RPMI7951 (cell line): ENCODE measurements at places on chromosomes 2 and 18. TPM values are rescaled to one million over a fixed set of nuclear protein-coding genes. Genes with fewer than 3 reads are reported as not detected.

DNA sequence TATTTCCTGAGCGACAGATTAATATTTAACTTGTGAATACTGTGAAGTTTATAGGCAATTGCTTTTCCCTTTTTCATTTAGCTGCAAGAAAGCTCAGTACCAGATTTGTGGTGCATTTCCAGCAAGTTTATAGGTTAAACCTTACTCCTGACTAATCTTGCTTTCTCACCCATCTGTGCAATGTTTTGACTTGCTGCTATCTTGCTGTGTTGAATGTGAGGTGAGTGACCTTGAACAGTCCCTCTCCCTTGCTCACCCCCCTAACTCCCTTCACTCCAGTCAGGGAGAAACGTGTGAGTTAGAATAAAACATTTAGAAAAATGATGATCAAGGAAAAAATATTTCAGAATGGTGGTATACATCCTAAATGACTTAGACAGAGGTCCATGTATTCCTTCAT is 39.8 kb upstream of the PARD3B start:
- DNase-seq, result no peak

DNA sequence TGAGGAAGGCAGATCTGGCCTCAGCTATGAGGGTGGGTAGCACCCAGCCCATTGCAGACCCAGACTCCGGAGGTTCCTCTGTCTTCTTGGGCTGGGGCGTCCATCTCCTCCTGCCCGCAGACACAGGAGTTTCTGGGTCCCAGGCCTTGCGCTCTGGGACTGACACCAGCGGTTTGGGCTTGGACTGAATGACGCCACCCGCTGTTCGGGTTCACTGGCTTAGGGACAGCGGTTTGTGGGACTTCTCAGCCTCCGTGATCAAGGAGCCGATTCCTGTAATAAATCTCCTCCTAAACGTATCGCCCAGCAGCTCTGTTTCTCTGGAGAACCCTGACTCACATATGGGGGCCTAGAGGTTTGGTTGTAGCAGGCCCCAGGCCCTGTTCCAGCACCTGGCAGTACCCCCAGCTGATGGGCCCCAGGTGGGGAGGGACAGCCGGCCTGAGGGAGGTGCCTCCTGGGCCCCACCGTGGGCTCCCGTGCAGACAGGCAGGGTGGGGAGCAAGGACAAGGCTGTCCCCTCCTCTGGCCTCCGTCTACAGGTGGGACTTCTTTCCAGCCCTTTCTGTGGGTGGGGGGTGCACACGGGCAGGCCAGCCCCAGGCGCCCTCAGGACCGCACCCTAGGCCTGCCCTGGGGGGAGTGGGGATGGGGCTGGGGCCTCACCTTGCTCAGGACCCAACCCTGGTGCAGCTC is 4.5 kb upstream of the AQP12A start:
- DNase-seq, result no peak

DNA sequence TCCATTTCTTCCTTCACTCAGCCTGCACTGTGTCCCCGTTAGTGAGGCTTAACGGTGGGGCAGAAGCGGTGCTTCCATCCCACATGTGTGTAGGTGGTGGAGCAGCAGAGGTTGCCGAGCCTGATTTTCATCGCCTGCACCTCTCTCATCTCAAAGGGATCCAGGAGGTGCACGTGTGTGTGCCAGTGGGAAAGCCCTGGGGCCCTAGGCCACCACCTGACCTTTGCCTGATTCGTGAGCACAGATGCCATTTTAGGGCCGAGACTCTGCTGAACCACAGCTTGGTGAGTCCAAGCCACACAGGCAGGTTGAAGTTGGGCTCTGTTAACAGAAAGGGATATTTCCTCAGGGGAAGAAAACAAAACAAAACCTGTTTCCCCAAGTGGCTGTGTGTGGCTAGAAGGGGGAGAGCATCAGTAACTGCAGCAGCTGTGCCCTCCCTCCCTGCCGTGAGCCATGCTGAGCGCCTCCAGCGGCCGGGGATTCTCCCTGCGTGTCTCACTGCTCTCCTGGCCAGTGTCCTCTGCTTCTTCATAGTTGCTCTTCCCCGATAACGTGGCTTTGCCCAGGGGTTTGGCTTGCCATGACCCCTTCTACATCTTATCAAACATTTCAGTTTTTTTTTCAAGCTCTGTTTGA is 81.5 kb downstream of the MAPRE2 start:
- no peak for DNase-seq

- peak; percentile 82 for DNase-seq
These were observed 1.3 kb upstream of the UBE2E3 start for GRCh38 chr2:180978903-180979748.

DNA sequence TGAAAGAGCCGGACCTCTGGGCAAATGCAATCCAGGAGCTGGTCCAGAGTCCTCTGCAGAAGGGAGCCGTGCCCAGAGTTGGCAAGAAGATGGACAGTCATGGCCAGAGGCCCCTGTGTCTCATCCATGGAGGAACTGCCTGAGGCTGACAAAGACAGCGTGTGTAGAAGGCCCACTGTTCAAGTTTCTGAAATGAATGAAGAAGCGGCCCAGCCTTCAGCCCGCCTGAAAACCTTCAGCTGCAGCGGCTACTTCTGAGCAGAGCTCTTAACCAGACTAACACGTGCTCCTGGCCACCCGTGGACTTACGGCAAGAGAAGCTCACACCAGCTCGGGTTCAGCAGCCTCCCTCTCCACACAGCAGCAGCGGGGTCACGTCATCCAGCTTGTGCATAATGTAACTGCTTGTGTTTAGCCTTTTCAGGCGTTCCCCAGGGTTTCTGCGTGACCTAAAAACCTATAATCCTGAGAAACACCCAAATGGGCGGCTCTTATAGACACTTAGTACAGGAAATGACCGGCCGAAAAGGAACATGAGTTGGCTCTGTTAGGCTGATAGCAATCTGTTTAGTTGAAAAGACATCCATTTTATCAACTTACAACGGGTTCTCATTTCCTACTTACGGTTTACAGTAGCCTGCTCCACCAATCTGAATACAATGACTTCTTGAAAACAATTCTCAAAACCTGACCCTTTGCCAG is at the start of gene FAM124B:
Gene FAM124B, minus strand, starts transcription at position 467 of the 702 bp plus-strand sequence. Its CDS starts 339 bp downstream, at position 128.
- DNase-seq, result peak; percentile 56

DNA sequence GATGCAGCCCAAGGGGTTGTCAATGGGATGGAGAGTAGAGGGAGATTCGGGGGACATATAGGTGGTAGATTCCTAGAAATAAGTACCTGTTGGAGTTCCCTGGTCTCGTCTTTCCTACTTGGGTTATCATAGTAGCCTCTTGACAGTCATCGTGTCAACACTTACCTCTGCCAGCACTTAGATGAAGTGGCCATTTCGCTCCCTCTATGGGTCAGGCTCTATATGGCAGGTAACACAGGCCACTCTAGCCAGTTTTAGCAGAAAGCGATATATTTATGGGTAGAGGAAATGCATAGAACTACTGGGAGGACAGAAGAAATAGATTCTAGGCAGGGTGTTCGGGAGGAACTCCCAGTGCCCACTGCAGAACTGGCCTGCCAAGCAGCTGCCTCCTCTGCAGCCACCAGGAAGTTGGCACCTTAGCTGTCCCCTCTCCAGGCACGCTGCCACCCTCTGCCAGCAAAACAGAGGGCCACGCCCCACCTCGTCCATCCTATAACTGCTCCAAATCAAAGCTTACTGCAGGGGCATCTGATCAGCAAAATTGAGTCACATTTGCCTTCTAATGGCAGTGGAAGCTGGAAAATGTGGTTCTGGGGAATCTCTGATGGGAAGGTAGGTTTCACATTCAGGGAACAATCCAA is 181.3 kb downstream of the INSIG2 start:
- DNase-seq, result peak; percentile 29

DNA sequence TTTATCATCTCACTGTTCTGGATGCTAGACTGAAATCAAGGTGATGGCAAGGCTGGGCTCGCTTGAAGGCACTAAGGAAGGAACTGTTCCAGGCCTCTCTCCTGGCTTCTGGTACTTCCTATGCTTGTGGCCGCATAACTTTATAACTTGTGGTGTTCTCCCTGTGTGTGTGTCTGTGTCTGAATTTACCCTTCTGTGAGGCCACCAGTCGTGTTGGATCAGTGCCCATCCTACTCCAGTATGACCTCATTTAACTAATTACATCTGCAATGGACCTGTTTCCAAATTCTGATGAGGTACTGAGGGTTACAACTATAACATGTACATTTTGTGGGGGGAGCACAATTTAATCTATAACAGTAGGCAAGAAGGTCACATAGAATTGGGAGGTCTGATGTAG is 41.6 kb downstream of the LYPD6B start:
- DNase-seq, result peak; percentile 78

DNA sequence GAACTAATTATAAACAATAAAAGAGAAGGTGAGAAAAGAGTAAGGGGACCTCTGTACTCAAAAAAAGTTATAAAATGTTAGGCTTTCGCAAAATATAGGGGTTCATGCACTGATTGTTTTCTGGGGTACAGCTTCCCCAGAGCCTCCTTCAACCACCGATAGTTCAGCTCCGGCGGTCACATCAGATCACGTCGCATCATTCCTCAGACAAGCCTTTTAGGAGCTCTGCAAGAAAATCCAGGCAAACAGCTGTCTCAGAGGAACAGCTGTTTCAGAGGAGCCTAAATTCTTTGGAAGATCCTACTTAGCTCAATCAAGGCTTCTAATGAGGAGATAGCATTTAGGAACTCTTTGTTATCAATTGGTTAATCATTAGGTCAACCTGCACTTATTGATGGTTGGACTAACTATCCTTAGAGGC is 78.7 kb downstream of the MYCN start:
- DNase-seq, result no peak

DNA sequence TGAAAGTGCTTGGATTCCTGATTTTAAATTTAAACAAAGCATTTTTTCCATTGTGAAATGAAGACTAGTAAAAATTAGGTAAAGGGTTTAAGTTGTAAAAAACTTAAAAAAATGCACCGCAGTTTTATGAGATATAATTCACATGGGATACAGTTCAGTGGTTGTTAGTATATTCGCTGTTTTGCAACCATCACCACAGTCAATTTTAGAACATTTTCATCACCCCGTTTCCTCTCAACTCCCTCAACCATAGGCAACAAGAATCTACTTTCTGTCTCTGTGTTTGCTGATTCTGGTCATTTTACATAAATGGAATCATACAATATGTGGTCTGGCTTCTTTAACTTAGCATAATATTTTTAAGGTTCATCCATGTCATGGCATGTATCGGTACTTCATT is 4.0 kb downstream of the DGKD start:
- no peak for DNase-seq

- DNase-seq, result peak; percentile 89
These were observed 2.5 kb downstream of the HPCAL1 start for GRCh38 chr2:10305254-10305635.

DNA sequence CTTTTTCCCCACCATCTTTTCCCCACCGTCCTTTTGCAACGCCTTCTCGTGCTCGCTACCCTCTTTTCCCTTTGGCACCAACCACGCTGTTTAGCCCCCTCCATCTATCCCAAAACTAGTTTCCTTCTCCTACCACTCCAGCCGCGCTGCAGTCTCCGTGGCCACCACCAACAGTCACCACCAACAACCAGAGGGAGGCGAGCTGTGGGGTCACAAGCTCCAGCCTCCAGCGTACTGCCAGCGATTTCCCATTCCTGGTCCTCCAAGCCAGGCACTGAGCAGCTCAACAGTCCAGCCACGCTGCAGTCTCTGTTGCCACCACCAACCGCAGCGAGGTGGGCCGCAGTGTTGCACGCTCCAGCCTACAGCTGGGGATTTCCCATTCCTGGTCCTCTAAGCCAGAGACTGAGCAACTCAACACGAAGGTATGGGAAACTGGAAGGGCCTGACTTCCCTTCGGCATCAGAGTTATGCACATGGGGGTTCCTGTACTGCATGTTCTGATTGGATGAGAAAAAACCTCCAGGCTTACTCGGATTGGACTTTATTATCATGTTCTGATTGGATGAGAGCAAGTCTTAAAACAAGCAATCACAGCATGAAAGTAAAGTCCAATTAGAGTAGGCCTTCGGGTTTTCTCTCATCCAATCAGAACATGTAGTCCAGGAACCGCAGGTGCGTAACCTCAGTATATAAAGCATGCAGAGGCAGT is 42.3 kb upstream of the IMP4 start:
- no peak for DNase-seq

The TUBB8B gene
- not detected in 2 replicates for total RNA-seq

The FHOD3 gene
- 13.7 and 15.1 TPM in 2 replicates for total RNA-seq

The THOC1 gene
- 34.4 and 39.8 TPM in 2 replicates for total RNA-seq

The FRZB gene
- 0.98 and 1.6 TPM in 2 replicates for total RNA-seq

The DLGAP1 gene
- not detected in 2 replicates for total RNA-seq

The PROC gene
- 0.48 TPM in 1 of 2 replicates, not detected in the other for total RNA-seq

The RND3 gene
- total RNA-seq, result 41.7 and 47.2 TPM in 2 replicates

The GALR1 gene
- not detected in 2 replicates for total RNA-seq

The TNFRSF11A gene
- total RNA-seq, result 0.10 and 0.36 TPM in 2 replicates

The NAGK gene
- total RNA-seq, result 97.0 and 121 TPM in 2 replicates

The TUBA3D gene
- total RNA-seq, result not detected in 2 replicates
